ENCODE measurements at places on chromosomes 4 and X.

DNA sequence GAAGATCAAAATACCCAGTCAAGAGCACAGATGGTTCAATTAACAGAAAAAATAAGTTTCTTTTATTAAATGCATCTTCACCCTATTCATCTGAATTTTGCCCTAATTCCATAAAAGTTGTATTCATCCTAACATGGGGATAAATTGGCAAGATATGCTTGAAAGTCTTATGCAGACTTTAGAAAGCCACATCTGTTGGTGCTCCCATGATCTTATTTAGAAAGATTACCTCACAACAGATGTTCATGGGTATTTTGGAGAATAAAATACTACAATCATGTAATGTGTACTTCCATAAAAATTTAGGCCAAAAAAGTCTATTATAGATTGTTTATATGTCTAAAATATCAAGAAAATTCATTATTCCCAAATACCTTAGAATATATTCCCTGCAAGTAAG, 510.3 kb downstream of the TECRL start:
- DNase-seq: no peak

GRCh38 chr4:8016527-8016926, 76.9 kb upstream of the AFAP1 start:
- DNase-seq: no peak

- DNase-seq: no peak
Measured at GRCh38 chr4:169800541-169800940, 42.8 kb upstream of the HPF1 start.

DNA sequence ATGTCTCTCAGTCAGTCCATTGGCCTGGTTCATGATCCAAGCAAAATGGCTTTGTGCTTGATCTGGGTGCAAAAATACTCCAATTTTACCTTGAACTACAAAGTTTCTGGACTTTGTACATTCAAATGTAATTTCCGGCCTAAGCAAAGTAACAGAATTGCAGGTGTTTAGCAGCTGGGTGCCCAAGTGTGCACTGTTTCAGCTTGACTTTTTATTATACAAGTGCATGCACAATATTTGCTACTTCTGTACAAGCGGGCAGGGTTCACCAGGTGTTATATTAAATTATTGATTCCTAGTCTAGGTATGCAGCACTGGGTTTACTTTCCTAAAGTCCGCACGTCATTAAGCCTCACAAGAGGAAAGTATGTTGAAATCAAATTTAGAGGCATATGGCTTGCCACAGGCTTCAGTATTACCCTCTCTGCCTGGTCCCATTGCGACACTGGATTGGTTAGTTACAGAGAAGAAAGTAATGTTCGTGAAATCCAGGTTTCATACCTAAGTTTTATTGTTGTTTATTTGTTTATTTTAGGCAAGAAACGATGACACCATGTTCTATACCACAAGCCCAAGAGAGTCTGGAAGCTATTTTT, 376.9 kb upstream of the CTSO start:
- DNase-seq: no peak

GRCh38 chr4:8705161-8706145, 112.9 kb downstream of the CPZ start:
- no peak for DNase-seq

GRCh38 chr4:15755321-15756155, 22.6 kb upstream of the CD38 start:
- DNase-seq: no peak

GRCh38 chr4:159542296-159542695, 439.4 kb downstream of the RAPGEF2 start:
- no peak for DNase-seq

GRCh38 chr4:53830511-53830910, 233.9 kb downstream of the CHIC2 start:
- no peak for DNase-seq

GRCh38 chrX:100926453-100926852, 2.3 kb downstream of the XKRX start:
- DNase-seq: no peak

GRCh38 chr4:11908205-11908604, 479.5 kb upstream of the HS3ST1 start:
- DNase-seq: no peak

DNA sequence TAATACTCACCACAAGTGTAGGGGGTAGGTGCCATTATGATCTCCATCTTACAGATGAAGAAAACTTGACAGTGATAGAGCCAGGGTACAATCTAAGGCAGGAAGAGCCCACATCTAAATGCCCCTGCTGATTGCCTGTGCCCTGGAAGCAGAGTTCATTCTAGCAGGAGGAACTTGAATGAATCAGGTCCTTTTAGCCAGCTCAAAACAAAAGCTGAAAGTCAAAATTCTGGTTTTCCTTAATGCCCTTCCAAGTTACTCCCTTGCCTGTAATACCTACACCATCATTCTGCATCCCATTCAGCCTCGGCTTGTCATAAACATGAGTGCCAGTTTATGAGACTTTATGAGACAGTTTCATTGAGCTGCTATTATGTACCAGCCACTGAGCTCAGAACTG, 89.6 kb downstream of the SCD5 start:
- DNase-seq: no peak

Data from central memory CD8-positive, alpha-beta T cell (primary cell).